Activated CD4-positive, CD25-positive, alpha-beta regulatory T cell treated with anti-CD3 and anti-CD28 coated beads, Interleukin-2, amount 50 U/mL, for 16 hours (primary cell): ENCODE measurements at places on chromosomes 6 and 20.

GRCh38 chr6:80005406-80005805 is 957 bp downstream of the TTK start:
- DNase-seq = no peak

GRCh38 chr6:20802596-20802995 is 268.3 kb downstream of the CDKAL1 start:
- no peak for DNase-seq

DNA sequence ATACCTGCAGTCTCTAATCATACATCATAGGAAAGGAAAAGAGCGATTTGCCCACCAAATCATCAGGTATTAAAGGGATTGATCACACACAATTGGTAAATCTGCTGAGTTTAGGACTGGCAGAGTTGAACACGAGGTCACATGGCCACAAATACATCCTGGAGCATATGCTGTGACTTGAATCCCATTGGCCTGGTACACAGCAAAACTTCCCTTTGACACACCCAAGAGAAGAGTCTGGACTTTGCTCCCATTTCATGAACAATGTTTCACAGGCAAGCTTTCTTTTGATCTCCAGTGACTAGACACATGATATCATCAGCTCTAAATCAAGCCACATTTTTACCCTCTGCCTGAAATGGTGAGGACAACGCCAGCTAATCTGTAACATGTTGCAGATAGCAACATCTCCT is 117.9 kb downstream of the ISM1 start:
- no peak for DNase-seq

DNA sequence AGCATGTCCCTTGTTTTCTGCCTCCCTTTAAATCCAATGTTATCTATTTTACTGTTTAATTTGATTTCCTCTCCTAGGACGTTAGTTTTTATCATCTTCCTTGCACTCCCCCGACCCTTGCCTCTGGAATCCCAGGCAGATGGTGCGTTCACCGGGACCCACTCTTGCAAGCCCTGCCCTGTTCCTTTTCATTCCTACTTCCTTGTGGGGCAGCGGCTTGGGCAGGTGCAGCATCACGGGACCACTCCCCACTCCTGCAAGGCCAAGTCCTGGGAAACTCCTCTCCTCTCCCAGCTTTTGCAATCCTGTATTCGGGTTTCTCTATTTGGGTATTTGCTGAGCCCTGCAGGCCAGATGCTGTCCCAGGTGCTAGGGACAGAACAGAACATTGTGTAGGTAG is 5.8 kb upstream of the CDH4 start:
- no peak for DNase-seq

- no peak for DNase-seq
These were observed 392.5 kb upstream of the SASH1 start for GRCh38 chr6:147949981-147950622.

DNA sequence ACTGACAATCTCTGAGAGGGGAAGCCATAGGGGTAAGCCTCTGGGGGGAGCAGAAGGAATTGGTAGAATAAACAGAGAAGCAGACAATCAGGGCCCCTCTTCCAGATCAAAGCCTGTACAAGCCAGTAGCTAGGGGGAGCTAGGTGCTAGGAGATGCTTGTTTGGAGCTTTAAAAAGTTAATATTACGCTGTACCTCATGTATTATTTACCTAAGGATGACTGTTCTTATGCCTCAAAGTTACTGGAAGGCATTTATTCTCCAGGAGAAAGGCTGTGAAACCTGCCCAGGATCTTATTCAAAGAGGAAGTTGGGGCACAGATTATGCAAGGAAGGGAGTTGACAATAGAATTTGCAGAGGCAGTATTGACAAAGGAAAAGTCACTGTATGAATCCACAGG is 111.8 kb upstream of the SLC35F1 start:
- DNase-seq = no peak

DNA sequence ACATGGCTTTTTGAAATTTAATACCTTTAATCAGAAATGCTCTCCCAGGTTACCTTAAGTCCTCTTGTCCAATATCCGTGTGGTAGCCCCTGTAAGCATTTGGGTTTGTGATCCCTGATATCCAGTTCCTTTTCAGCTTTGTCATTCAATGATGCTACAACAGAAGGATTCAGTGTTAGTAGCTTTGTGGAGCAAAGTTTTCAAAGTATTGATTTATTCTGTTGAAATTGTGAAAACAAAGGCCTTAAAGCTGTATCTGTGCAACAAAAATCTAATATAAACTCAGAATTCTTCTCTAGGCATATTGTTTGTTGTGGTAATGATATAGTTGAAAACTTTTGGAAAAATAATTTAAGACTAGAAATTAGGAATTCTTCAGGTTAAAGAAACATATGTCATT is 91.9 kb downstream of the ADGRB3 start:
- no peak for DNase-seq

GRCh38 chr6:14429396-14429795 is 311.8 kb downstream of the CD83 start:
- DNase-seq = no peak

DNA sequence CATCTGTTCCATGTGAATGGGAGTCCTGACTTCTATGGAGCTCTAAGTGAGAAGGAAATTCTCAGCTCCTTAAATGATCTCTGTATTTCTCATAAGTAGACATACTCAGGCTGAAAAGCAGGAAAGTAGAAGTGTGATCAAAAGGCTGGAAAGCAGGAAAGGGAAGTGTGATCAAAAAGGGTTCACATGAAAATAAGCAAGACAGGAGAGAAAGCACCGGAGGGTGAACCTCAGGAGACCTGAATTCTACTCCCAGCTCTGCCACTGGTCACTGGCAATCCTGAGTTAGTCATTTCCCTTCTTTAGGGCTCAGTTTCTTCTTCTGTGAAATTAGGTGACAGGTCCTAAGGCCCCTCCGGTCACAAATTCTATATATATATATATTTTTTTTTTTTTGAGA is 55.5 kb upstream of the TRERF1 start:
- no peak for DNase-seq

DNA sequence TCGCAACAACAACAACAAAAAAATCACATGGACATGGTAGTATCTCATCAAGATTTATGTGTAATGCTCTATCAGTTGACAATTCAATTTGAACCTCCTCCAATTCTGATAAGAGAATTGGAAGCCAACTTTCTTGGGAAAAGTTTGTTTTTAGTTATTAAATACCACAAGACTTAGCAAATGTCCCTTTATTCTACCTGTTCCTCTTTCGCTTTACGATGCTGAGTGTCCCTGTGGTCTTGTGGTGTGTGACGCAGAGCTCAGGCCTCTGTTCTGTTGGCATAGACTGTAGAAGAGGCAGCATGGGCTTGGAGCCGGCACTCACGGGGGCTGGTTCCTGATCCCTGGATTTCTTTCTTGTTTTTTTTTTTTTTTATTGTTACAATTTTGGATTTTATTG is 76.7 kb downstream of the PSMB1 start:
- DNase-seq = no peak

DNA sequence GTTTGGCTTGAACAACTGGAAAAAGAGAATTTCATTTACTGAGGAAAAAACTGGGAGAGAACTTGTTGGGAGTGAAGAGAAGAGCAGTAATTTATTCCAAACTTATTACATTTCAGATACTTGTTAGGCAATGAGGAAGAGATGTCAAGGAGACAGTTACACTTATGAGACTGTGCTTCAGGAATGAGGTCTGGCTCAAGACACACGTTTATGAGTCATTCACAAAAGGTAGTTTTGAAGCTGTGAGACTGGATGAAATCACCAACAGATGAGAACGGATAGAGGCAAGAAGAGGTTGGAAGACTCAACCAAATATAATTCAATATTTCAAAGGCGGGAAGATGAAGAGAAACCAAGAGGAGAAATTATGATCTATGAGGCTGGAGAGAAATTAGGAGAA is 70.6 kb upstream of the DEFB112 start:
- no peak for DNase-seq

GRCh38 chr6:45424451-45424861 is 46.7 kb upstream of the SUPT3H start:
- DNase-seq = no peak

DNA sequence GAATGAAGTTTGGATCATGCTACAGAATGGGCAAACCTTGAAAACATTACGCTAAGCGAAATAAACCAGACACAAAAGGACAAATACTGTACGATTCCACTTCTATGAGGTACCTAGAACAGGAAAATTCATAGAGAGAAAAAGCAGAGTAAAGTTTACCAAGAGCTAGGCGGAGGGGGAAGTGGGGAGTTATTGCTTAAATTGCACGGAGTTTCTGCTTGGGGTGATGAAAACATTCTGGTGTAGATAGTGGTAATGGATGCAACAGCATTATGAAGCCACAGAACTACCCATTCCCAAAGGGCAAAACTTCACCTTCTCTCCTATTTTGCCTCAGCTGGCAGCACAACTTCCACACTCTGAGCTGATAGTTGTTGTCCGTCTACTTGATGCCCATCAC is 6.4 kb upstream of the PDYN start:
- DNase-seq = no peak

GRCh38 chr20:38194971-38195504 is 30.0 kb upstream of the TGM2 start:
- DNase-seq = no peak

DNA sequence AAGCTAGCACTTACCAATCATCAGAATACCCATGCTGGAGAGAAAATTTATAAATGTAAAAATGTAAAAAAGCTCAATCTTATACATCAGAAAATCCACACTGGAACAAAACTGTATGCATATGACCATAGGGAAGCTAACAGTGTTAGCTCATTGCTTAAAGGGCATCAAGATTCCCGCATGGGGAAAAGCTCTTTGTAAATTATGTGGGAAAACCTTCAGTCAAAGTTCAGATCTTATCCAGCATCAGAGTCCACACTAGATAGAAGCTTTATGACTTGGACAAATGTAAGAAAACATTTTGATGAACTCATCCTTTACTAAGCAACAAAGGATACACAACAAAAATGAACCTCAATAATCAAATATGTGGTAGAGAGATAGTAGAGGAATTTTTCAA is 34.7 kb downstream of the ZKSCAN8 start:
- no peak for DNase-seq

DNA sequence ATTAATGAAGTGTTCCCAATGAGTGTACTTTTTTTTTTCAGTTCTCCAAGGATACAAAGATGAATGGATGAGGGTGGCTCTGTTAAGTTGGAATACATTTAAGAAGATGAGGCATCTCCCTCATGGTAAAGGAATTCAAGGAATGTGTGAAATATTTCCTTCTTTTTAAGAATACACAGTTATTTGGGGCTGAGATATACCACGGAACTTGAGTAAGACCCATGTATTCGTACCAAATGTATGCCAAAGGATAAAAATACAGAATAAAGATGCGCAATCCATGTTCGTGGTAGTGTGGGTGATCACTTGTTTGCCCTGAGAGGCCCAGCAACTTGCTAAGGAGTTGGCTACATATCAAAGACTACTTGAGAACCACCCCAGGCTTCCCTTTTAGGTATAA is 164.2 kb upstream of the TCF21 start:
- no peak for DNase-seq

- no peak for DNase-seq
These were observed 10.3 kb upstream of the C6orf58 start for GRCh38 chr6:127566651-127567050.

GRCh38 chr6:90233994-90234393 is 62.6 kb downstream of the BACH2 start:
- DNase-seq = no peak

GRCh38 chr20:62685781-62686555 is 22.7 kb upstream of the NTSR1 start:
- no peak for DNase-seq

DNA sequence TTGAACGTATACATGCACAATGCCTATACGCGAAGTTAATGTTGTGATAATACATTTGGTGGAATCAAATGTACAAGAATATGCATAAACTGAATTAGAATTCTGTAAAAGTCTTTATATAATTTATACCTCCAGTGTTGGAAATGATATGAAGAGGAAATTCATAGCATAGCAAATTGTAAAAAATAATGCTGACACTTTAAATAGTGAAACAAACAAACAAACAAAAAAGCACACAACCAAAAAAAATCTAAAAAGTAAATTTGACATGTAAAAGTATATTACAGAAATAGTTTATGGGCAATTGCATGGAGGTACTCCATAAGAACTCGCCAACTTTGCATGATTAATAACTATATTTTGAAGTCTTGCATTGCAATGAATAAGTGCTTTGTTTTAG is 780.9 kb downstream of the TBC1D32 start:
- DNase-seq = no peak

DNA sequence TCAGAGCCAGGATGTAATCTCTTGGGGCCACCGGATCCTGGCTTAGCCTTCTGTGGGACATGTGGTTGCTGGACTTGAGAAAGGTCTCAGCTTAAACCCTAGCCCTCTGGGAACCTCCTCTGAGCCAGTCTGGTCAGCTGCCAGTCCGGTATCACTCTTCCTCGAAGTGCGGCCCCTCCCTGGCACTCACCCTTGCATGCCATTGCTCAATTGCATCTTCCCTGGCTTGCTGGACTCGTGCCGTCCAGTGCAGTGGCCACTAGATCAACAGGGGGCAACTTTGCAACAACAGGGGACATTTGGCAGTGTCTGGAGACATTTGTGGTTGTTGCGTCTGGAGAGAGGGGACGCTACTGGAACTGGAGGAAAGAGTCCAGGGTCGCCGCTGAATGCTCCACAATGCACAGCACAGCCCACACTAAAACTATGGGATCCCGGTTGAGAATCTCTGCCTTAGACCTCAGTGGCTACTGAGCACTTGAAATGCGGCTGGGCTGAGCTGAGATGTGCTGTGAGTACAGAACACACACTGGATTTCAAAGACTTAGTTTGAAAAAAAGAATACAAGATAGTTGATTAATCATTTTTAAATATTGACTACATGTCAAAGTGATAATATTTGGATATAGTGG is 152.1 kb downstream of the TFAP2C start:
- no peak for DNase-seq

DNA sequence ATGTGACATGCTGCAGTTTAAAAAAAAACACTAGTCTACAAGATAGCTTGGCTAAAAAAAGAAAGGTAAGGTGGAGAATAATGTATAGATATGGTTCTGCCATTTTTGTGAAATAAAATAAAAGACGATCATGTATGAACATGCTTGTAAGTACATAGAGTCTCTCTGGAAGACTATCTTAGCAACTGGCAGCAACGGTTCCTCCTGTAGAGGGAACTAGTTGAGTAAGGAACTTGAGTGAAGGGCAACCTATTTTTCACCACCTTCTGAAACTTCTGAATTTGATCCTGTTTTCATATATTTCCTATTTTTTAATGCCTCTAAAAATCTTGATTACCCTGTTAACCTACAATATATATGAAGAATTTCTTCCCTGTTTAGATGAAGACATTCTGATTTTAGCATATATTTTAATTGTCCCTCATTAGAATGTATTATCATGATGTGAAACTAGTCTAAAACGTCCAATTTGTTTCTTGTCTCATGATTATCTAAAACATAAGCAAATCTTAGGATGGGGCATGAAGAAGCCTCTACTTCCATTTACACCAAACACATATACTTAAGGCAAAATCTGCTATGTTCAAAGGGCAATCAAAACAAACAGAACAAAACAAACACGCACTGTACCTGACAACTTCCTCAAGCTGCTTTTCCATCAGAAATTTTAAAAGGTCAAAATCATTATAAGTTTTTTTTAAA is 202.5 kb downstream of the ISM1 start:
- no peak for DNase-seq

GRCh38 chr20:40241596-40242343 is 447.3 kb downstream of the MAFB start:
- no peak for DNase-seq

GRCh38 chr6:24274441-24275083 is 83.3 kb downstream of the DCDC2 start:
- no peak for DNase-seq
